ENCODE measurements at places on chromosomes 3 and 15.
A peak's percentile ranks its signal among the peaks of the same experiment; 100 is the strongest.

- no peak for DNase-seq
These were observed 25.5 kb upstream of the POLR2M start for GRCh38 chr15:57681011-57681410.

DNA sequence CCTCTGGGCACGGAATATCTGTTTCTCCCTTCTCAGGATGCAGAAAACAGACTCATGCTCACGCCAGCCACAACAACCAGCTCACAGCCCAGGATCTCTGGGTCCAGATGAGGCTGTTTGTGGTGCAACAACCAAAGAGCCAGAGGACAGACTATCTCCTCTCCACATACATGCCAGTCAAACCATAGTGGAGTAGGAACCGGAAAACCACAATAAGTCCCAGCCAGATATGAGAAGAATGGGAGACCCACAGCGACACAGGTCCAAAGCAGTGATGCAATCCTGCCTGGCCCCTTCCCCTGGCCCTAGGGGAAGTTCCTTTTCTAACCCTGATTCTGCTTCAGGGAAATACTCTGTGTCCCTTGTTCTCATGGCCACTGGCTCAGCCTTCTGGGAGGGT lies 27.6 kb downstream of the MEX3B start:
- DNase-seq, result no peak

DNA sequence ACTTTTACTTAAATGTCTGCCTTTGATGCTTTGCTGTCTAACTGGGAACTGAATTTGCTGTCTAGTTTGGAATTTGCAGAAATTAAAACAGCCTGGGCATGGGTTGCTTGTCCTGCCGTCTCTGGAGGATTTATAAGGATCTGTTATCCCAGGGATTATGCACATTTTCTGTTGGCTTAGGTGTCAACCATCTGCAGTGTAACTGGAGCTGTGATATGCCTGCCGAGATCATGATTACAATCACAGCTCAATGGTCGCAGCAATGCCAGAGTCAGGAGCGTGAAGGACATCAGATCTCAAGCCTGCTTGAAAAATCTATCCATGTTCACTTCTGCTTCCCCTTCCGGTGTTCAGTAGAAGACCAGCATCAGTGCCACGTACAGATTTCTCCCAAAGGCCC lies 41.8 kb upstream of the SETMAR start:
- no peak for DNase-seq

DNA sequence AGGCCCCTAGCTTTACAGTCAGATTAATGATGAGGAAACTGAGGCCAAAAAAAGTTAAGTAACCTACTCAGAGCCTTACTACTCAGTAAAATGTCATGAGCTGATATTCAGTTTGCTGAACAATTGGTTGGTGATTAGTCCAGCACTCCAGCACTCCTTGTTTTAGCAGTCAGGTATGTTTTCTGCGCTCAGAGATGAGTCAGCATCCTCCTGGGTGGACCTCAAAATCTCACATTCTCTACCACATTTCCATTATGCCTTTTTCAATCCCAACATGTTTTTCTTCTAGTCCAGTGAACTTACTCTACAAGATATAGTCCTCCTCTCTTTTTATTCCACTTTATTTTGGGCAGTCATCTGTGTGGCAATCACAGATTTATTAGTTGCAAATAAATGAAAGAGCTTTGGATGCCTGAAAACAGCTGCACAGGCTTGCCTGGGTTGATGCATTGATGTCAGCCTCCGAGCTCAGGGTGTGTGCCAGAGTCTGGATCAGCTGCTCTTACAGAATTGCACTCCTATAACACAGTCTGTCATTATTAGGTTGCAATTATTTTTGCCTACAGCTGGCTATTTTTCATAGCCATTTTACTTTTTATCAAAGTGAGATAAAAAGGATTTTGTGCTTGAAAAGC lies 133.2 kb downstream of the ARPP21 start:
- DNase-seq, result no peak

DNA sequence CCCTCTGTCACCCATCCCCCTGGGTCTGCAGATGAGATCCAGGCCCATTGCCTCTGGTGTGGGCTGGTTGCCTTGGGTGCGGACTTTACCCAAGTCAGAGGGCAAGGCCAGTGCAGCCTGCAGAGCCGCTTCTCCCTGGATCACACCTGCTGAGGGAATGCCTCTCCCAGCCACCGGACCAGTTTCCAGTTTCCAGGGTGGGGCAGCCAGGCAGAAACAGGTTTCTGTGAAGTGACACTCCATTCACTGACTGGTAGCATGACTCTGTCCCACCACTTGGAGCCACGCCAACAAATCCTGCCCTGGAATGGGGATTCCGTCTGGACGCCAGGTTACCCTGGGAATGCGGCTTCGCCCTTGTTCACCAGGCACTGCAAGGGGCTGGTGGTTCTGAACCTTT lies 30.0 kb downstream of the PAQR5 start:
- DNase-seq, result no peak

GRCh38 chr3:162729686-162730085 lies 1233.1 kb downstream of the OTOL1 start:
- no peak for DNase-seq

GRCh38 chr15:80739919-80740318 lies 39.3 kb upstream of the CEMIP start:
- no peak for DNase-seq

GRCh38 chr3:155702745-155703591 lies 41.9 kb downstream of the PLCH1 start:
- no peak for DNase-seq

DNA sequence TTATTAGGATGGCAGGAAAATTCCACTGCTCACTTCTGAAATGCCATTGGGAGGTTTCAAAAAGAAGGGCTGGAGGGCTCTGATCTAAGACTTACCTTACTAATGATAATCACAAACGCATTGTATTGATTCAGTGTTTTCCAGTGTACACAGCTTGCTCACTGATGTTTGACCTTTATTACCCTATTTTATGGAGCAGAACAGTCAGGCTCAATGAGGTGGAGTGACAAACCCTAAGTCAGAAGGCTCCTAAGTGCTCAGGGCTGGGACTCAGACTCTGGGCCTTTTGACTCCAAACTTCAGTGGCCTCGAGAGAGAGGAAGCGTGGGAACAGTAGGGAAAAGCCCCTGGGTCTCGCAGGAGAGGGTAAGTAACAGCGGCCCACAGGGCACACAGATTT lies 20.3 kb upstream of the RAD18 start:
- DNase-seq, result no peak

DNA sequence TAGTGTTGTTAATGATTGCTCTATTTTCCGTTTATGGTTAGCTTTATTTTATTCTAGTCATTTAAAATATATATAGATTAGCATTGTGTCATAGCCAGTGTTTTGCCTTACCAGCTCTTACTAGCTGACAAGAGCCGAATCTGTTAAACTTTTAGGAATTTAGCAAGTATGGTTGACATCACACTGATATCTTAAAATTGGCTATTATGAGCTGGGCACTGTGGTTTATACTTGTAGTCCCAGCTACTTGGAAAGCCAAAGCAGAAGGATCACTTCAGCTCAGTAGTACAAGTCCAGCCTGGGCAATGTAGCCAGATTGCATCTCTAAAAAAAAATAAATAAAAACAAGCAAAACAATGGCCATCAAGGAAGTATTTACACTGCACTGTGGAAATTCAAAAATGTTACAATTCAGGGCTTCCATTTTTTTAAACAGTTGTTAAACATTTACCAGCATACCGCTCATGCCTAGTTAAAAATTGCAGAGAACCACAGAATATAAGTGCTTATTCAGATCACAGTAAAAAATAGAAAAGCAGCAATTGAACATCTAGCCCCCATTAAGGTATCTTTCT lies 208.4 kb upstream of the CGNL1 start:
- DNase-seq, result no peak

DNA sequence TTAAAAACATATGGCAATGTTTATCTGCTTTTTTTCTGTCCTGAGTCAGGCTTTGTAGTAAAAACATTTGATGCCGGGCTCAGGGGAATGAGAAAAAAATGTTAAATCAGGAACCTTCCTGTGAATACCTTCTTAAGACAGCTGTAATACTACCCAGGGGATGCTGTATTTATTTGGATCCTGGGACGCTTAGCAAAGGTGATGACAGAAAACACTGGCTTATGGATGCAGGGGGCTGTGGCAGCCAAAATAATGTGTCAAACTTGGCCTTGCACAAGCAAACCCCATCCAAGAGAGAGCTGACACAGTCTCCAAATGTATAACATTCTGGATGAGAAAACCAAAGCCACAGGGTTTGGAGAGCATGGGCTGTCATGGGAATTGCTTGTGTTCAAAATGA lies 438.2 kb upstream of the PROK2 start:
- no peak for DNase-seq

DNA sequence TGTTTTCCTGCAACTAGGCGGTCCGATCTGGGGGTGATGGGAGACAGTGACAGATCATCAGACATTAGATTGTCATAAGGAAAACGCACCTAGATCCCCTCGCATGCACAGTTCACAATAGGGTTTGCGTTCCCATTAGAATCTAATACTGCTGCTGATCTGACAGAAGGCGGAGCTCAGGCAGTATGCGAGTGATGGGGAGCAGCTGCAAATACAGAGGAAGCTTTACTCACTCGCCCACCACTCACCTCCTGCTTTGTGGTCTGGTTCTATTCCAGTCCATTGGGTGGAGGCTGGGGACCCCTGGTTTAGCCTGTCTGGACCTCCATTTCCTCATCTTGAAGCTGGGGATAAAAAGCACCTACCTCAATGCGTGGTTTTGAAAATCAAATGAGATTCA lies 437.5 kb upstream of the PROK2 start:
- DNase-seq, result no peak

- DNase-seq, result no peak
These were observed 12.3 kb downstream of the NUDT16 start for GRCh38 chr3:131393868-131394267.

DNA sequence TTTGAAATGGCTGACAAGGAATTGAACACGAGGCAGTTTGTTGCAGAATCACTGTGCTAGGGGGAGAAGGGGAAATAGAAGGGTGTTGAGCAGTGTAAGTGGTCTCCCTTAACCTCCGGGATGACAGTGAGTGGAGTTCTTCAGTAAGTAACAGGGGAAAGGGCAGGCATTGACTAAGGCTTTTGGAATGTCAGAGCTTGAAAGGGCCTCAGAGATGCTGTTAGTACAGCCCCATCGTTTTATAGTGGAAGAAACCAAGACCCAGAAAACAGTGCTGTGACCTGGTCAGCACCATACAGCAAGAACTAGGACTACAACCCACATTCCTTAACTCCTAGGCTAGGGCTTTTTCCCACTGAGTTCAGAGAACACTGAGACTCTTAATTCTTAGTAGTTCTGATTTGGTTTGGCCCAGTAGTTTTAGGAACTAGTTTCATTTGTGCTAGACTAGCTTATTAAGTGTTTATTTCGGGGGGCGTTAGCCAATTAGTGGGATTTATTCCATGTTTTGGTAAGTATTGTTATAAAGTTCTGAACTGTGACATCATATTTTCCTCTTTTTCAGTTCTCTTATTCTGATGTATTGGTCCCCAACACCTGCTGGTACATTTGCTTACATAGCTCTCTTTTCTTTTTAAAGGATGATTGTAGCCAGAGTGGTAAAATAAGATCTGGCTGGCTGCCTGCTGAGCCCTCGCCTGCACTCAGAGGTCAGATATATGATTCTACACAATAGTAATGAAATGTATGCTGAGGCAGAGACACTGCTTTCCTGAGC lies 34.2 kb downstream of the RAB11A start:
- no peak for DNase-seq

GRCh38 chr3:37287776-37288175 lies 113.4 kb upstream of the LRRFIP2 start:
- no peak for DNase-seq

DNA sequence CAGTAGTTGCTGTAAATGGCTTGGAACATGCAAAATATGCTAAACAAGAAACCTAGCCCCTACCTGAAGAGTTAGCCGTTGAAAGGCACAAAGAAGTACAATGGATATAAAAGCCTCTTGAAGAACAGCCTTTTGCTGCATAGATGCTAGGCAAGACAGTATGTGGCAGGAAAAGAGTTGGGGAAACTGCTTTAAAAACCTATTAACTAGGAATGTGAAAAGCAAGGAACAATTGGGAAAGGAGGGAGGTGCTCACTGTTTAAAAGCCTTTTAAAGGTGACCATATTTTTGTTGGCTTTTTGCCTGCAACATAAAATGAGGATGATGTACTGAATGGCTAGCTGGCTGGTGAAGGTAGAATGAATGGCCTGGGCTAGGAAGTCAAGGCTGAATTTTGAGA lies 24.5 kb upstream of the SOX2 start:
- DNase-seq, result no peak

- DNase-seq, result no peak
These were observed 144.8 kb downstream of the NSMCE3 start for GRCh38 chr15:29124581-29125381.

DNA sequence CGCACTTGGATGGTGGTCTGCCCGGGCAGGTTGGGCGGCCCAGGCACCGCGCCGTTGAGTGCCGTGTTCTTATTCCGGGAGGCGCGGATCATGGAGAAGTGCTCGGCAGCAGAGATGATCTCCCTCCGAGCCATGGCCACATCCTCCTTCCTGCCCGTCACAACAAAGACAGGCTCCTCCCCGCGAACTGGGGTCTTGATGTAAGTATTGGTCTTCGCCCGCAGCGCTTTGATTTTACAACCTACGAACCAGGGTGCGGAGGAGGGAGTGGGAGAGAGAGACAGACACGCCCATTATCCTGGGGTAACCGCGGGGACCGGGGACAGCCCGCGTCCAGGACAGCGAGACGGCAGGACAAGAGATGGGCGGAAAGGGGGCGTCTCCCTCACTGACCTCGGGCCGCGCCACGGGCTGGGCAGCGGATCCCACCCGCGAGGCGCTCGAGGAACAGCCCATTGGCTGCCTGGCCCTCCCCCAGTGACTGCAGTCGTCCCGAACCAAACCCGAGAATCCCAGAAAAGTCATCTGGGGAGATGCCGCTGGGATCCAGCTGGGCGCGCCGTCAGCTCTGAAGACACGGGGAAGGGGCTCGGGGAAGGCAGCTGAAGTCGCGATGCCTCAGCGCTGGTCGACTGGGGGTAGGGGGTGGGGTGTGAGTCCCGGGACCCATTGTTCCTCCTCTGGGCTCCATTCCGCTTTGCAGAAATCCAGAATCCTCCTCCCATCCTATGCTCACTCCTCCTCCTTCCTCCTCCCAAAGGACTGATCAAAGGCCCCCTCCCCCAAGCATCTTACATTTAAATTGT lies 1.2 kb downstream of the MEX3B start:
- peak; percentile 53 for DNase-seq

DNA sequence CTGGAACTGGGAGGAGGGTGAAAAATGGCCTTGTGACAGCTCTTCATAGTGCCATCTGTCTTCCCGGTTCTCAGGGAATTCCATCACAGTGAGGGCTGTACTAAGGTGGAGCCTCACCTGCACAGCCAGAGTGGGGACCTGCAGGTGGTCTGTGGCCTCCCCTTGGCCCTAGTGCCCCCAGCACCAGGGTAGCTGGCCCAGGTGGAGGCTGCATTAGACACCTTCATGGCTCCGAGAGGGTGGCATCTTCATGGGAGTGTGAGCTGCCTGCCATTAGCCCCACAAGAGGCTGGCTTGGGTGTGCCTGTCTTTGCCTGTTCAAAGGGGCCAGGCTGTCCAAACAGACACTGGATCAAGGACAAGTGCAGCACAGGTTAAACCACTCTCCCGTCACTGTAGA lies 95.5 kb upstream of the PRR23E start:
- no peak for DNase-seq

DNA sequence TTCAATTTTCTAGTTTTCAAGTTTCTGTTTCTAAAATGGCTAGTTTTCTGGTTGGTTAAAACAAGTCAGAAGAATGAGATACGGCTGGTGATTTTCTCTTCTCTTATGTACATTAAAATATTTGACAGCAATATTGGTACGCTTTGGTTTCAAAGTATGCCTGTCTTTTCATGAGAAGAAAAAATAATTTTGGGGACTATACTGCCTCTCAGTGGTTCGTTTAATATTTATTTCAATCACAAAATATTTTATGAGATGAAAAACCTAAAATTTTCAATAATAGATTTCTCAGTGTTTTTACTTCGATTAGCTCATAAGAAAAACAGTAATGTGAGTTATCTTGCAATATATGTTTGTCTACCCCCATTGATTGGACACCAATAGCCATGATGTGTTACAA lies 72.8 kb upstream of the AADACL2 start:
- no peak for DNase-seq

Data from activated T-cell treated with anti-CD3 and anti-CD28 coated beads, Interleukin-2, amount 50 U/mL, for 48 hours (primary cell).